ENCODE measurements at places on chromosomes 5 and 9.

DNA sequence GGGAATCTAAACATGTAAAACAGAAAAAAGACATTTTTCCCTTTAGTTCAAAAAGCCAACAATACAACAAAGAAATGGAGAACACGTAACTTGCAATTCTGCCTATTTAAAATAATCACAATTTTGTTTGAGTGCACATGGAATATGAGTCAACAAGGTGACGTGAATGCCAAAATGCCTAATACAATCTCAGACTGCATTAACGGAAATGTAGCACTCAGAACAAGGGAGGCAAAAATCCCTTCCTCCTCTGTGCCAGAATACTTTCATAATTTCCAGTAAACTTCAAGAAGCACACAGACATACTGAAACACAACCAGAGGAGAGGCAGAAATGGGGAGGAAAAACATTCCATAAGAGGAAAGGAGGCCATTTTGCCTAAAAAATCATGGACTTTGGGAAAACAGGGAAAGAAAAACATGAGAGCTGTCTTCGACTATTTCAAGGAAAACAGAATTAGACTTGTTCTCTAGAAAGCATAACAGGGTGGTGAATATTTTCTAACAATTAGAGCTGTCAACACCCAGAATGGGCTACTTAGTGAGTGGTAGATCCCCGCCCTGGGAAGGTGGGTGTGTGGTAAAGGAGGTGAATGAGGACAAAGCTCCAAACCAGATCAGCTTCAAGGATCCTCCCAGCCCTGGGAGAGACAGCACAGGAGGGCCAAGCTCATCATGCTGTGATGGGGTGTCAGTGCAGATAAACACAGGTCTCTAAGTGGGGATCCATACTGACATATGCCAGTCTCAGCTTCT is 48.2 kb downstream of the ABCA1 start:
- DNase-seq, result no peak

GRCh38 chr5:146130440-146131045 is 25.2 kb upstream of the PLAC8L1 start:
- peak; percentile 53 for DNase-seq

GRCh38 chr9:131528886-131529505 is 2.1 kb downstream of the UCK1 start:
- DNase-seq, result no peak

- DNase-seq, result no peak
These were observed 68.9 kb downstream of the COMMD10 start for GRCh38 chr5:116153687-116154174.

DNA sequence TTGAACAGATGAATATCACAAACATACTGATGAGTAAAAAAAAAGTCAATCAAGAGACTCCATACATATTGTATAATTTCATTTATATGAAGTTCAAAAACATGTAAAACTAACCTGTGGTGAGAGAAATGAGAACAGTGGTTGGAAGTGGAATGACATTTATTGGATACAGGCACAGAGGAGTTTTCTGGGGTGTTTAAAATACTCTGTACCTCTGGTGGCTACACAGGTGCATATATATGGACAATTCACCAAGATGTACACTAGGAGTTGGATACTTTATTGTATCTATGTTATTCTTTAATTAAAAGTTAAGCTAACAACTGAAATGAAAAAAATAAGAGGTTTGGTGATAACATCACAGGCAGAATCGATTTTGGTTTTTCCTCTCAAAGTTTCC is 14.1 kb downstream of the FOXD1 start:
- no peak for DNase-seq

Data from hippocampal formation (tissue), 2 donors.